ENCODE measurements at places on chromosomes 1 and 21.

GRCh38 chr1:199545780-199546179, 481.7 kb upstream of the NR5A2 start:
- DNase-seq: peak; percentile 8

DNA sequence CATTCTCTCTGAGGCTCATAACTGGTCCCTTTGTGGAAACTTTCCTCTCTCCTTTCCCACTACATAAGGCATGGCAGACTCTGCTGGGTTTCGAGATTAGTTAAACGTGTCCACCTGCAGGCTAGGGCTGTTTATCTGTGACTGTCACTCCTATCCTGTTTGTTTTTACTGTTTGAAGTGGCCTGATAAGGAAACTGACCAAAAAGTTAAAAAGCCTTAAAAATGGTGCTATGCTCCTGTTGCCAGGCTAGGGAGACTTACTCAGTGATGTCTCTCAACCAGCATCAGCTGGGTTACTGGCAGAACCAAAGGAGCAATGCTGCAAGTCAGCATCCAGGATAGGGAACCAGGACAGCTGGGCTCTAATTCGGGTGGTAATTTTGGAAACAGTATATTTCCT, 3.9 kb downstream of the PIGV start:
- peak; percentile 92 for DNase-seq

DNA sequence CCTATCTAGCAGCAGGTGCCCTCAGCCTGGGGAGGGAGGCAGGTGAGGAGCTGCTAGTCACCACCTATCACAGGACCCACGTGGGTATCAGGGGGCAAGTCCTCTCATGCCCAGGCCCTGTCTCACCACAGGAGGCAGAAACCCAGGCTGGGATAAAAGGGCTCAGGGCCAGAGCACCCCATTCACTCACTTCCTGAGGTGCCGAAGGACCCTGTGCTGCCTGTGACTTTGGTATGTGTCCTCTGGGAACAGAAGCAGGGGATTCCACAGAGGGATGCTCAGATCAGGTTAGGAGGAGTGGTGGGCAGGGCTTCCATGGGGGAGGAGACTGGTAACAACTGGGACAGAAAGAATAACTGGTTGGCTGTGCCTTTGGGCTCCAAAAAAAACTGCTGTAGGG, at the start of gene LCE1E:
Gene LCE1E (plus strand): TSS at position 181 of the 400 bp plus-strand sequence. CDS start 1,043 bp downstream, outside the sequence.
- no peak for DNase-seq

DNA sequence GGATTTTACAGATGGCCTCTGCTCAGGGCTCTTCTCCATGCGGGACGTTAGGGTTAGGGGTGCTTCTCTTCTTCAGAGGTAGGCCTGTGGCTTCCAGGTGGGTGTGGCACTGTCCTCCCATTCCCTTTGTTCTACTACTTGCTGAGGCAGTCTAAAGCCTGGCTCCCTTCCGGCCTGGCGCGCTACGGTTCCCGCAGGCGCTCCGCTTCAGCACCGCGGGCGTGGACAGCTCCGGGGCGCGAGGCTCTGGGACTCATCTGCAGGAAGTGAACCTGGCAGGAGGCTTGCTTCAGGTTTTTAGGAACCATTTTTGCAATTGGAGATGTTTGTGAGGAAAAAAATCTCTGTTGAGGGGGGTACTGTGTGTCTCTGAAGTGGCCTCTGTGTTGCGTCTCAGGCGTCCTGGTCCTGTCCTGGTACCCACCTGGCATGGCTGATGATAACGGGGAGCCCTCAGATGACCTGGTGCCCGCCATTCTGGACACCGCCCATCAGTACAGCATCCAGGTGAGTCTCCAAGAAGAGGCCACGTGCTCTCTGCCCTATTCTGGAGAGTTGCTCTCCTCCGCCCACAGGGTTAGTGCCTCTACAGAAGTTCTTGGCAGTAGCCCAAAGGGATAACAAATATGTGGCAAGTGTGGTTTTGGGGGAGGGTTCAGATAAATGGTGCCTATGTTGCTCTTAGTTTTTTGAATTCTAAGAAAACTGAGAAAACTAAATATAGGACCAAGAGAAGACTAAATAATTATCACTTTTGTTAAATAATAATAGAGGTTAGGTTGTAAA, 1.9 kb downstream of the MANEAL start:
- peak; percentile 86 for DNase-seq

GRCh38 chr1:24931468-24932231, 1.6 kb upstream of the RUNX3 start:
- DNase-seq: no peak

DNA sequence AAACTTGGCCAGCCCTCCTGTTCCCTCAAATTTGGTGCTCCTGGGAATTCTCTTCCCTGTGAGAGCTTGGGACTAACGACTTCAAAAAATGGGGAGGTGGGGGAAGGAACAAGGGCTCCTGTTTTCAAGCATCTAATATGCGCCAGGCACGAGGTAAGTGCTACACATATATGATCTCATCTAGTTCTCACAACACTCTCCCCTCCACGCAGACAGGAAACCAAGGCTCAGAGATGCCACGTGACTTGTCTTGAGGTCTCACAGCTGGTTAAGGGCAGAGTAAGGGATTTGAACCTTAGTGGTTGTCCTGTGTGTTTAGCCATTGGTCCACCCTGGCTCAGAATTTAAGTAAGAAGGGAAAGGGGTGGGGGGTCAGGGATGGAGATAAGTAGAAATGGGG, 125.9 kb downstream of the DMRTB1 start:
- no peak for DNase-seq
